Epithelial cell of proximal tubule (primary cell): ENCODE measurements at places on chromosomes 13 and 19. TPM values are rescaled to one million over a fixed set of nuclear protein-coding genes. Genes with fewer than 3 reads are reported as not detected.
A peak's percentile ranks its signal among the peaks of the same experiment; 100 is the strongest.

DNA sequence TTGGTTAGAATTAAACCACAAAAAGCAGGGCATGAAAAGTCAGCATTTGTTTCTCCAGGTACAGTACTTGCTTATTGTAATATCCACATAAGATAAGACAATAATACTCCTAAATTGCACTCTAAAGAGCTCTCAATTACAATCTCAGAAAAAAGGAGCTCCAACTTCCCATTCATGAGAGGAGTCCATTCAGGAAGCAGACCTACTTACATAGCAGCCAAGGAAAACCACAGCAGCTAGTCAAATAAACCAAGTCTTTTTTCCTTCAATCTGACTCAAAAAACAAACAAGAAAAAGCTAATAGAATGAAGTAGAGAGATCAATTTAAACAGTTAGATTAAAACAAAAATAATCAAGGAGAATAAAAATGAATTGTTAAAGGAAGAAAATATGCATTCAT is 885.2 kb upstream of the SLITRK6 start:
- no peak for DNase-seq

DNA sequence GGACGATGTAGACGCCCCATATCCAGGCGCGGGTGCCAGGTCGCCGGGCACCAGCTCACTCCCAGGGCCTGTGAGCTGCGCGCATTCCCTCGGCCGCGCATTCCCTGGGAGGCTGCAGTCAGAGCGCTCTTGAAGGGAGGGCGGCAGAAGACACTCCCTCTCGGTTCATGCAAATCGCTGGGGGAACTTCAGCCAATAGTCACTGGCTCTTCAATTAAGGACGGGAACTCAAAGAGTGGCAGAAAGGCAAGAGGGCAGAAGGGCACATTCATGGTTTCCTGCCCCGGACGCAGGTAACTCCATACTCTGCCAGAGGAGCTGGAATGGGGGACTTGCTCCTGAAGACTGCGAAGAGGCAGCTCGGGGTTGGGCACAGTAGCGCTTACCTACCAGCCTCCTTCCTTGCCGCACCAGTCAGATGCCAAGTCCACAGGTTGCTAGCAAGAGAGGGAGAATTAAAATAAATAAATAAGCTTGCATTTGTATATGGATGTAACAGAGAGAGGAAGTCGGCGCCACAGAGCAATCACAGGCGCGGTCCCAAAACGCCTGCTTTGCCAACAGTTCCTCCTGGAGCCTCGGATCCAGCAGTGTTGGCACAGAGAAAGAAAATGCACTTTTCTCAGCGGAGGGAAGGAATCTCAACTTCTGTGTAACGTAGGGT is 459 bp downstream of the PCDH20 start:
- peak; percentile 48 for DNase-seq

GRCh38 chr13:36858290-36858689 is 39.3 kb downstream of the RFXAP start:
- DNase-seq: peak; percentile 19

GRCh38 chr19:49599378-49600295 is 8.7 kb downstream of the PRR12 start:
- no peak for DNase-seq

The AKAP8 gene
- total RNA-seq: 14.1 and 23.8 TPM in 2 replicates

DNA sequence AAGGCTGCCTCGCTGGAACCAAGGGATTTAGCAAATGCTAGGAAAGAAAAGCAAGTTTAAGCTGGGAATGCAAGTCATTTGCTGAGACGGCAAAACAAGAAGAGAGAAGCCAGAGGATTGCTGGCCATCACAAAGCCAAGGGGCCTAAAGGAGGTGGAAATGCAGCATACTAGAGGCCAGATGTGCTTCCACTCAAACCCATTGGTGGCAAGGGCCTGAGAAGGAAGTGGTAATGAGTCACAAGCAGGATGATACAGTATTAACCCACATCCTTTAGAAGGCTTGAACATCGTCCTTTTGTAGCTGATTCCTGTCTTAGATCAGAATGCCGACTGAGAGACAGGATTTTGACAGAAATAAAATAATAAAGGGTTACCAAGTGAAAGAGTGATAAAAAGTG is 68.2 kb downstream of the ITGBL1 start:
- DNase-seq: no peak
